ENCODE measurements at places on chromosomes 3 and 15. TPM values are rescaled to one million over a fixed set of nuclear protein-coding genes. Genes with fewer than 3 reads are reported as not detected.

SH3GL3 gene
- total RNA-seq: 10.0 TPM

- peak overlapping the region; percentile 67 for H3K27ac ChIP-seq
- no peaks in the 10 kb centered on the region for H3K27me3 ChIP-seq
- DNase-seq: no peak
Observed at GRCh38 chr15:49235446-49236124, 65.5 kb downstream of the GALK2 start.

DNA sequence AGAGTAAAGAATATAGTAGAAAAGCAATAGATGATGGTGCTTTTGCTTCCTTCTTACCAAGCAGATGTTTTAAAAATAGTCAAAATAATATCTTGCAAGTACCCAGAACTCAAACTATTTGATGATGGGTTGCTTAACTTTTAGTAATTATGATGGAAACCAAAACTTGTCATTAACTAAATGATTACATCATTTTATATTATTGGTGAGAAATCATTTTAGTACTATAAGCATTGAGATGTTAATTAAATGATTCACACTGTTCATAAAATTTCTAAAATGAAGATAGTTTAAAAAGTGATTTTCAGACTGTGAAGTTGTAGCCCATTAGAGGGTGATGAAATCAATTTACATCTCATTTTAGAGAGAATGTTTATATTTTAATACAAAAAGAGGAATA lies 24.4 kb upstream of the GOLGA8B start:
- H3K27me3 ChIP-seq: peaks cover 53% of the 10 kb centered on the region
- no peak for DNase-seq
- peaks cover 10% of the 10 kb centered on the region for H3K4me1 ChIP-seq
- peaks cover 3% of the 10 kb centered on the region for H3K36me3 ChIP-seq
- no peak overlapping the region for H3K4me3 ChIP-seq
- H3K27ac ChIP-seq: no peak overlapping the region

DNA sequence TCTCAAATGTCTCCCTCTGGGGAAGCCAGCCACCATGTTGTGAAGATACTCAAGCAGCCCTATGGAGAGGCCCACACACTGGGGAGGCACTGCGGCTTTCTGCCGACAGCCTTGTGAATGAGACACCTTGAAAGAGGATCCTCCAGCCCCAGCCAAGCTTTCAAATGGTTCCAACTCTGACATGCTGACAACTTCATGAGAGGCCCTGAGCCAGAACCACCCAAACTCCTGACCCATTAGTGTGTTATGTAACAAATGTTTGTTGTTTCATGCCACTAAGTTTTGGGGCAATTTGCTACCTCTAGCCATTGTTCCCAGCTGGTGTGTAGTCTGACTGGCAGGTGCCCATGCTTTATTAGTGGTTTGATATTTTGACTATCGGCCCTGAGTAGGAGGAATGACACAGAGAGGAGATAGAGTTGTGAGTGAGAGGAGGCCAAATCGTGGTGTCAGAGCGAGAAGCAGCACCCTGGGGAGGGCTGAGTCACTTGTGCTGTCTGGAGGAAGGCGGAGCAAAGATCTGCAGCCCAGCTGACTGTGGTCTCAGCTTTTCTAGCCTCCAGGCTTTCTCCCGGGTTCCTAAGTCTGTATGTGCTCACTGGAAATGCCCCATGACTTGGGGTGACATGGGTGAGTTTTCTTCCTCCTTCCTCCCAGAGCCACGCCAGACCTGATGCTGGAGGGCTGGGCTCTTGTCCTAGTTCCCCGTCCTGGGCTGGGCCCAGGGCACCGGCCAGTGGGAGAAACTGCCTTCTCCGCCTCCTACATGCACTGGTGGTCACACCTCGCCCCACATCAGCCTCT lies 56.7 kb upstream of the BLM start:
- no peaks in the 10 kb centered on the region for H3K36me3 ChIP-seq
- H3K27ac ChIP-seq: no peak overlapping the region
- DNase-seq: no peak
- no peak overlapping the region for H3K4me3 ChIP-seq
- H3K27me3 ChIP-seq: no peaks in the 10 kb centered on the region

ATP10A gene
- 2.6 TPM for total RNA-seq

- H3K36me3 ChIP-seq: no peaks in the 10 kb centered on the region
- no peak overlapping the region for H3K27ac ChIP-seq
- DNase-seq: no peak
- no peak overlapping the region for H3K4me3 ChIP-seq
- H3K4me1 ChIP-seq: no peaks in the 10 kb centered on the region
- peaks cover 3% of the 10 kb centered on the region for H3K27me3 ChIP-seq
Observed at GRCh38 chr3:182252802-182253201, 540.5 kb upstream of the ATP11B start.

- no peaks in the 10 kb centered on the region for H3K36me3 ChIP-seq
- no peak for DNase-seq
- H3K27me3 ChIP-seq: peaks cover 9% of the 10 kb centered on the region
- peak overlapping the region; percentile 90 for H3K27ac ChIP-seq
Observed at GRCh38 chr15:70763950-70764730, 782 bp upstream of the UACA start.

DNA sequence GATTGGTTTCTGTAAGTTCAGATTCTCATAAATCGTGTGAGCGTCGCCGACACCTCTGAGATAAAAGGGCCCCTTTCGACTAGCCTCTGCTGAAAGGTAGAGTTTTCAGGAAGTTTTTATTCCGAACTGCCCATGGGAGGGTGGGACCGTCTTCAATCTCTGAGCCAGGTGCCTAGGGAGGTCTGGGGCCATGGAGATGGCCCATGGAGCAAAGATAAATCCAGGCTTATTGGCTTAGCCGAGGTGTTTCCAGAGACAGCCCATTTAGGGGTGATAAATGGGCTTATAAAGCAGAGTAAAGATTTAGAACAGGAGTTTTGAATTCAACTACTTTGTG lies 442 bp downstream of the QTRT2 start:
- H3K4me1 ChIP-seq: peaks cover 3% of the 10 kb centered on the region
- H3K4me3 ChIP-seq: peak overlapping the region; percentile 98
- no peaks in the 10 kb centered on the region for H3K27me3 ChIP-seq
- DNase-seq: no peak
- peaks cover 4% of the 10 kb centered on the region for H3K36me3 ChIP-seq

GRCh38 chr15:93307513-93307912 lies 218.5 kb upstream of the RGMA start:
- H3K4me1 ChIP-seq: peaks cover 8% of the 10 kb centered on the region
- H3K36me3 ChIP-seq: no peaks in the 10 kb centered on the region
- DNase-seq: no peak
- no peaks in the 10 kb centered on the region for H3K27me3 ChIP-seq
- no peak overlapping the region for H3K4me3 ChIP-seq

BOC gene
- total RNA-seq: 219 TPM

GRCh38 chr15:101131489-101132389 lies 120.1 kb downstream of the CHSY1 start:
- no peak overlapping the region for H3K27ac ChIP-seq
- peaks cover 19% of the 10 kb centered on the region for H3K4me1 ChIP-seq
- H3K4me3 ChIP-seq: no peak overlapping the region
- no peak for DNase-seq
- H3K27me3 ChIP-seq: peaks cover 4% of the 10 kb centered on the region
- H3K36me3 ChIP-seq: peaks cover 4% of the 10 kb centered on the region

GOLGA6A gene
- not detected for total RNA-seq

DNA sequence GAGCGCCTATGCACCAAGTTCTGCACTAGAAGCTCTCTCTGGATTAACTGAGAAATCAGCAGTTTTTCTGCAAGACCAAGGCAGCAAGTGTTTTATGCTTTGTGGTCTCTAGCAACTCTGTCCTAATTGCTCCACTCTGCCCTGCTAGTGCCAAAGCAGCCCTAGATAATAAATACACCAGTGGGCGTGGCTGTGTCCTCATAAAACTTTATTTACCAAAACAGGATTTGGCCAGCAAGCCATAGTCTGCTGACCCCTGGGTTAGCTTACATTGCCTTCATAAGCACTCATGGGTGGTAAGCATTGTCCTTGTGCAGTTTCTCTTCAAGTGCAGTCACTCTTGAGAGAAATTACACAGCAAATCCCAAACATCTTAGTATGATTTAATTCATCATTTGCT lies 30.7 kb upstream of the SLC24A5 start:
- no peak overlapping the region for H3K4me3 ChIP-seq
- H3K27ac ChIP-seq: no peak overlapping the region
- DNase-seq: no peak
- peaks cover 20% of the 10 kb centered on the region for H3K4me1 ChIP-seq

UPK1B gene
- 49.2 TPM for total RNA-seq
